ENCODE measurements at places on chromosomes 13 and 19.
A peak's percentile ranks its signal among the peaks of the same experiment; 100 is the strongest.

DNA sequence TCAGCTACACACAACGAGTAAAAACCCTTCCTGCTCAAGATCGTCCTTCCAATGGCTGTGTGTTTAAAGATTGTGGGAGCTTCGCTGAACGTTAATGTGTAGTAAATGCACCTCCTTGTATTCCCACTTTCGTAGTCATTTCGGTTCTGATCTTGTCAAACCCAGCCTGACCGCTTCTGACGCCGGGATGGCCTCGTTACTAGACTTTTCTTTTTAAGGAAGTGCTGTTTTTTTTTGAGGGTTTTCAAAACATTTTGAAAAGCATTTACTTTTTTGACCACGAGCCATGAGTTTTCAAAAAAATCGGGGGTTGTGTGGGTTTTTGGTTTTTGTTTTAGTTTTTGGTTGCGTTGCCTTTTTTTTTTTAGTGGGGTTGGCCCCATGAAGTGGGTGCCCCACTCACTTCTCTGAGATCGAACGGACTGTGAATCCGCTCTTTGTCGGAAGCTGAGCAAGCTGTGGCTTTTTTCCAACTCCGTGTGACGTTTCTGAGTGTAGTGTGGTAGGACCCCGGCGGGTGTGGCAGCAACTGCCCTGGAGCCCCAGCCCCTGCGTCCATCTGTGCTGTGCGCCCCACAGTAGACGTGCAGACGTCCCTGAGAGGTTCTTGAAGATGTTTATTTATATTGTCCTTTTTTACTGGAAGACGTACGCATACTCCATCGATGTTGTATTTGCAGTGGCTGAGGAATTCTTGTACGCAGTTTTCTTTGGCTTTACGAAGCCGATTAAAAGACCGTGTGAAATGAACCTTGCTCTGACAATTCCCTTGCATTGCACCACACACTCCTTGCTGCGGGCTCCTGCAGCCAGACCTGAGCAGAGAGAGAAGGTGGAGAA, 2.7 kb upstream of the FAM174C start:
- DNase-seq, result no peak

- DNase-seq, result no peak
Measured at GRCh38 chr13:113788413-113789135, 29.5 kb downstream of the TMEM255B start.

GRCh38 chr13:106496072-106496997, 39.1 kb downstream of the EFNB2 start:
- DNase-seq, result peak; percentile 56

DNA sequence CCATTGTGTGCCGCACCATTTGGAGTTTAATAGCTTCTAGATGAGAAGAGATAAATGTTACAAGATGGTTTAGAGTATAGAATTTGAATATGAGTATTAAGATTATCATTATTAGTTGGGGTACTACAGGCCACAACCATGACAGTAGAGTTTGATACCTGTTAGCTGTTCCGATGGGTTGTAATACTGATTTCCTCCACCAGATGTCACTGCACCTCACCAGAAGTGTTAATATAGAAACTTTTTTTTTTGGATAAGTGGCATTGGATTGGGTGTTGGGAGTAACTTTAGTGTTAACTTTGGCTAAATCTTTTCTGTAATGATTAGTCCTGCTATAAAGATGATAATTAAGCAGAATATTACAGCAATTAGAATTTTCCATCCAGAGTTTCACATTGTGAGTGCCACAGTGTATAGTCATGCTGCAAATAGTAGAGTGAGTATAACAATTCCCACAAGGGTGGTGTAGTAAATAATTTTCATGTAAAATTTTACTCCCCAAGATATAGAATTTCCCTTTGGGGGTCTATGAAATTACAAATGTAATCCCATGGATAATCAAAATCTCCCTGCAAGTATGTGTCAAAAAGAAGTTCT, 56.3 kb downstream of the PSG3 start:
- no peak for DNase-seq

GRCh38 chr19:1592024-1592754, 476 bp downstream of the MBD3 start:
- peak; percentile 90 for DNase-seq

- no peak for DNase-seq
Measured at GRCh38 chr13:27789153-27789494, 3.2 kb upstream of the GSX1 start.

DNA sequence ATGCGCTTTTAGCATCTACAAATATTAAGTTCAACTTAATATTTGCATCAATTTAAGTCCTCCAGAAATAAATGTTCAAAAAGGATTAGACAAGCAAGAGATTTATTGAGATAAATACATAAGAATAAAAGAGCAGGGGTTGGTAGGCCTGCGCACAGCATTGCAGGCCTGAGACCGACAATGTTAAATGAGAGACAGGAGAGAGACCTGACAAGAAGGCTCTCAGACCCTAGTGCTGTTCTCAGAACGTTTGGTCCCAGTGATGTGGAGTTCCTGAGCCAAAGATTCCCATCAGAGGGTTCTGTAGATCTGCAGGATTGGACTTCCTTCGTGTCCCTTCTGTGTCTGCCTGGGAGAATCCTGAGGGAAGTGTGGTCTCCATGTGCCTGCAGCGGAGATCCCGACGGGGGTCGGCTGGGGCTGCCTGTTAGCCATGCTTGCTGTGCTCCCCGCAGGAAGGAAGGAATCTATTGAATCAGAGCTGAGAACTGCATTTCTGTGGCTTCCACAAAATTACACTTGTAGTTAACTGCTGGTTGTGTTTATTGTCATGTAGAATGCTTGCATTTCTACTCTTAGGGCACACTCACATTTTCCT, 369.9 kb upstream of the SLC10A2 start:
- DNase-seq, result no peak

DNA sequence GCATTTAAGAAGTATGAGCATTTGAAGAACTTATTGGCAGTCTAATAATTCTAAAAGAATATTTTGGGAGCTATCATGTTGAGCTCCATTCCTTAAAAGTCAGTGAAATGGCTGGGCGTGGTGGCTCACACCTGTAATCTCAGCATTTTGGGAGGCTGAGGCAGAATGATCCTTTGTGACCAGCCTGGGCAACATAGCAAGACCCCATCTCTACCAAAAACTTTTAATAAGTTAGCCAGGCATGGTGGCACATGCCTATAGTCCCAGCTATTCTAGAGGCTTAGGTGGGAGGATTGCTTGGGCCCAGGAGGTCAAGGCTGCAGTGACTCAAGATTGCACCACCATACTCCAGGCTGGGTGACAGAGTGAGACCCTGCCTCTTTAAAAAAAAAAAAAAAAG, 8.0 kb downstream of the COG6 start:
- DNase-seq, result no peak

- no peak for DNase-seq
Measured at GRCh38 chr19:40157059-40157458, 34.2 kb upstream of the MAP3K10 start.

GRCh38 chr13:50587645-50588373, 255.7 kb downstream of the DLEU7 start:
- no peak for DNase-seq

DNA sequence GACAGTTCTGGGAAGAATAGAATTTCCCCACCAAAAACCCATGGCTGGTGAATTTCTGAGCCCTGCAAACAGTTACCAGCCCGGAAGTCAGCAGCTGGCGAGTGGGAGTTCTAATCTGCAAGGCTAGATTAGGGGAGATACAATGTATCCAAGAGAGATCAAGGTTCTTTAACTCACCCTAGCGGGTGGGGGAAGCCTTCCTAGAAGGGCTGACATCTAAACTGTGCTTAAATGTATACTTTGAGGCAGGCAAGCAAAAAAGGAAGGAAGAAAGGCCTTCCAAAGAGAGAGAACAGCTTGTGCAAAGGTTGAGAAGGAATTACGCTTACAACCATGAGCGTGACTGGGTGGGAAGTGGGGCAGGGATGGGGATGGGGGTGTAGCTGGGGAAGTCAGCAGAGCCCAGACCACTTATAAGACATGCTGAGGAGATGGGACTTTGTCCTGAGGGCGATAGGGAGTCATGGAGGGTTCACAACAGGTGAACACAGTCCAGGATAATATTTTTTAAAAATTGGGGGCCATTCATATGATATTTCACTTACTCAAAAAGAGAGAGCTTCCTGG, 20.8 kb upstream of the ZNRF4 start:
- DNase-seq, result no peak

GRCh38 chr13:74819549-74819948, 662.4 kb downstream of the TBC1D4 start:
- no peak for DNase-seq

- DNase-seq, result no peak
Measured at GRCh38 chr13:50077431-50077830, 62.2 kb downstream of the KCNRG start.
